HepG2 (cell line): ENCODE measurements at places on chromosomes 13 and 19. TPM values are rescaled to one million over a fixed set of nuclear protein-coding genes. Genes with fewer than 3 reads are reported as not detected.

Gene MBD3
- 21.2 and 32.4 TPM in 2 replicates for polyA plus RNA-seq

Gene IRGC
- polyA plus RNA-seq: not detected in 2 replicates

Gene CLEC11A
- not detected in 2 replicates for polyA plus RNA-seq

GRCh38 chr13:60148918-60149317, 14.8 kb downstream of the DIAPH3 start:
- DNase-seq: no peak

- no peak for DNase-seq
Measured at GRCh38 chr13:89057862-89058261, 1386.7 kb downstream of the SLITRK5 start.

- DNase-seq: no peak
Measured at GRCh38 chr19:12187625-12188024, 24.7 kb downstream of the ZNF136 start.

Gene SYCN
- not detected in 2 replicates for polyA plus RNA-seq

DNA sequence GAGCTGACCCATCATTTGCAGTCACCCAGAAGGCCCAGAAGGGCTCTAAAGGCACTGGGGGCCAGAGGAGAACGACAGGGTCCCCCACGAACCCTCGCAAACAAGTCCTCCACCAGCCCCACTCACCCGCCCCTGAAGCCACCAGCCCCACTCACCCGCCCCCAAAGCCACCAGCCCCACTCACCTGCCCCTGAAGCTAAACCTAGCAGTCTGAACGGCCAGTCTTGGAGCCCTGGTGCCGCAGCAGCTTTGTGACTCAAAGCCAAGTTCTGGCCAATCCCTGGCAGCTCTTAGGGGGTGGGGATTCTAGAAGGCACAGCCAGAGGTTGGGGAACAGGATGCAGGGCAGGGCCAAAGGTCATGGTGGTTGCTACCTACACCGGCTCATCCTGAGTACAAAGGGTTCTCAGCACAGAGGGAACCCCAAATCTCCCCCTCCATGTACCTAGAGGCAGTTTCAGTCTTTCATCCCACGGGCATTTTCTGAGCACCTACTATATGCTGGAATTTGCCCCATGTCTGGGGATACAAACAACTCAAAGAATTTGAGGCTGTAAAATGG, at the start of gene IQCN:
Gene IQCN (minus strand): TSS at position 234 of the 562 bp plus-strand sequence. CDS start 4,974 bp downstream, outside the sequence.
- peak; percentile 62 for DNase-seq

DNA sequence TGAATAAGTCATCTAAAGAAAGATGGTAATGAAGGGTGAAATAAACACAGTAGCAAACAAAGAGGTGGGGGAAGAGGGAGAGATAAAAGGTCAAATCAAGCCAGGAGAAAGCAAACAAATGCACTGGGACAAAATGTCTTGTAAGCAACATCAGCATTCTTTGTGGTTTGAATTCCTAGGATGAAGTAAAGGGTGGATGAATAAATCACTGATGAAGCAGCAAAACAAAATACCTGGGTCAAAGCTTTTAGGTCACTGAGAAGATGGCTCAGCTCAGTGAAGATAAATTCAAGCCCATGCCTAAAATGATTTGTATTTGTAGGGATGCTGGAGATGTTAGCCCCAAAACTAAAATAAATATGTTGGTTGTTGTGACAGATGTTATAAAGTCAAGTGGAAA, 86.5 kb upstream of the FBXL3 start:
- no peak for DNase-seq

DNA sequence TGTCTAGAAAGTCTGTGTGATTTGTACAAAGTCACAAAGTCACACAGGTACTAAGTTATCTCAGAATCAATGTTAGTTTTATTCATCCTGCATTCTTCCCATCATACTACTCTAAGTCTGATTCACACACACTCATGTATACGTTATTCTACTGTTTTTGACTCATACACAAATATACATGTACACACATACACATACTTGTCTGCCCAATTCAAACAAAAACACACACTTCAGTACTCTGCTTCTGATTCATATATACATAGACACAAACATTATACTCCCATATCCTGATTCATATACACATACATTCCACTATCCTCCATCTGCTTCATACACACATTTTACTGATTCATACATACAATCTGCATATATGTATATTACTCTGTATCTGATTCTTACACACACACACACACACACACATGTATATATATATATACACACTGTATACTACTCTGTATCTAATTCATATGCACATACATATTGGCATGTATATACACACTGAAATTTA, 69.3 kb downstream of the KLF12 start:
- no peak for DNase-seq

Gene ZNF284
- polyA plus RNA-seq: 1.2 and 1.7 TPM in 2 replicates

GRCh38 chr19:15433519-15434069, 14.8 kb upstream of the AKAP8L start:
- no peak for DNase-seq
